ENCODE measurements at places on chromosomes 1 and 21. TPM values are rescaled to one million over a fixed set of nuclear protein-coding genes. Genes with fewer than 3 reads are reported as not detected.
A peak's percentile ranks its signal among the peaks of the same experiment; 100 is the strongest.

Gene PDXK
- polyA plus RNA-seq = 135 TPM

Gene C1orf226
- 0.31 TPM for polyA plus RNA-seq

Gene CELA2B
- not detected for polyA plus RNA-seq

Gene AK4
- 9.9 TPM for polyA plus RNA-seq

GRCh38 chr1:197312163-197312562, 44.1 kb downstream of the CRB1 start:
- H3K4me1 ChIP-seq = no peaks in the 10 kb centered on the region
- H3K27ac ChIP-seq = no peak overlapping the region
- DNase-seq = no peak

- peaks cover 3% of the 10 kb centered on the region for H3K36me3 ChIP-seq
- H3K4me1 ChIP-seq = peaks cover 91% of the 10 kb centered on the region
- H3K27ac ChIP-seq = peak overlapping the region; percentile 90
- H3K27me3 ChIP-seq = no peaks in the 10 kb centered on the region
These were observed 2.1 kb downstream of the CAPZB start for GRCh38 chr1:19483261-19483660.

DNA sequence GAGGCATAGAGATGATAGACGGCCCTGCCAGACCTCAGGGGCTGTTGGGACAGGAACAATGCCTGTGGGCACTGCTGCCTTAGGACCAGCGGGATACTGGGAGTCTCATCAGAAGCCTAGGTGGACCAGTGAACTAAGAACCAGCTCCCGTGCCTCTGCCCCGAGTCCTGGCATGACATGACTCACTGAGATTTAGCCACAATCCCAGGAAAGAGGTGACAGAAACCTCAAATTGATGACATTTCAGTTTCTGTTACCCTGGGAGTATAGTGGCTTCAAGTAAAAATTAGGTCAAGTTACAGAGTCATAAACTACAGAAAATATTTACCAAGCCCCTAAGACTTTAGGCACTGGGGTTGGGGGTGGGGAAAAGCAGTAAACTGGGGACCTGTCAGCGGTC, 74.6 kb upstream of the GADD45A start:
- H3K36me3 ChIP-seq = no peaks in the 10 kb centered on the region
- H3K27ac ChIP-seq = no peak overlapping the region
- H3K4me1 ChIP-seq = no peaks in the 10 kb centered on the region
- H3K4me3 ChIP-seq = no peak overlapping the region

DNA sequence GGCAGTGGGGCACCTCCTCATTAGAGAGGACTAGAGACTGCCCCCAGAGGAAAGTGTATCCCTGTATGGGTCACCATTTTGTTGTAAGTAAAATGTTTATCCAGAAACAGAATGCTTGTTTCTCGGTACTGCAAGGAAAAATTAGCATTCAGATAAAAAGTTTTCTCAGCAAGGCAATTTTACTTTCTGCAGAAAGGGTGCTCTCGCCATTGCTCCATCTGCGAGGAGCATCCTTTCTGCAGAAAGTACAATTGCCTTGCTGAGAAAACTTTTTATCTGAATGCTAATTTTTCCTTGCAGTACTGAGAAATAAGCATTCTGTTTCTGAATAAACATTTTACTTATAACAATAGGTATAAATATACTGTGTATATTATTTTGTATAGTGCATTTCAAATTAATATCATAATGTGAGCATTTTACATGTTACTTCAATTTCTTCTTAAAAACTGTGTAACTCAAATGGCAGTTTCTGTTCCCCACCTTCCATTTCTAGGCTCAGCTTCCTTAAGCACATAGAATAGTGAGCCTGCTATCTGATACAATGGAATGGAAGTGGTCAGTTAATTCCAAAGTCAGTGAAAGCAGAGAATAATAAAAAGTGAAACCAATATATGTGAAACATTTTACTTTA, 76.5 kb upstream of the DESI2 start:
- H3K36me3 ChIP-seq = no peaks in the 10 kb centered on the region
- H3K4me1 ChIP-seq = no peaks in the 10 kb centered on the region
- no peaks in the 10 kb centered on the region for H3K27me3 ChIP-seq
- H3K27ac ChIP-seq = no peak overlapping the region
